ENCODE measurements at places on chromosomes 4 and X.

DNA sequence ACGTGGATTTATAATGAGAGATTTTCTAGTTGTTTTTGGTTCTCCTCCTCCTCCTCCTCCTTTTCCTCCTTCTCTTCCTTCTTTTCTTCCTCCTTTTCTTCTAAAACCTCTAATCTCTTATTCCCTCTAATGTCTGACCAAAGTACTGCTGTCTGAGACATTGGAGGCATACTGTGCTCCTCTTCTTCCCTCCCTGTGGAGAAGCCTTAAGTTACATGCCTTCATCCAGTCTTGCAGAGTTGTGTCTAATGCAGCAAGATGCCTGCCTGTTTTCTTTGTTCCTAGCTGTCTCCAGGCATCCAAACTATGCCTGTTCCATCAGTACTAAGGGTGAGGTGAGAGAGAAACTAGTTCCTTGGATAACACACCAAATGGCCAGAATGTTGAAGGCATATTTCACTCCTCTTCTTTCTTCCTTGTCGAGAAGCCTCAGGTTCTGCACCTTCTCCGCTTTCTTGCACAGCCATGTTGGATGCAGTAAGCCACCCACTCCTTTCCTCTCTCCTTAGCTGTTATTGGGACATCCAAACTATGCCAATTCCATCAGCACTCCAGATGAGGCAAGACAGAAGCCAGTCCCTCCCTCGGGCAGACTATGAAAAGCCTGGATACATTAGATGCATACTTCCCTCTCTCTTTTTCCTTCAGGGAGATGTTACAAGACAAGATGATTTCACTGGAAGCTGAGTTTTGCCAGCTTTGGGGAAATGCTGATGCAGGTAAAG is 285.7 kb upstream of the TRAM1L1 start:
- no peak for DNase-seq

DNA sequence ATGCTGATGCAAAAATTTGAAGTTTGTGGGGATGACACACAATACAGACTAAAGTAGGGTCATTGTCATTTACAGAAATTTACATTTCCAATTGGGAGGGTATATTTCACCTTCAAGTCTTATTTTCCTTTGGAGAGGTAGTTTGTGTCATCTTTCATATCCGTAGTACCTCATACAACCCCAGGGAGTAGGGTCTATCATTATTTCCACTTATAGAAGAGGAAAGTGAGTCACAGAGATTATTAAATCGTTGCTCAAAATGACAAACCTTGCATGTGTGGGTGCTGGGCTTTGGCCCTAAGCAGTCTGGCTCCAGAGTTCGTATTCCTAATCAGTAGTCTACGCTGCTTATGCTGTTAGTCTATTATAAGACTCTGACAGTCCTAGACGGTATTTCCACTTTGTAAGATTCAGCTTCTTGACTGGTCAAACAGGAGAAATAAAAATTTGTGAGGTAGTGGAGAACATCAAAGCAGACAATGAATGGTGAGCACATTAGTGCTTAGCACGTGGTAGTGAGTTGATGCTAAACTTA is 516.5 kb downstream of the PCDH7 start:
- no peak for DNase-seq

DNA sequence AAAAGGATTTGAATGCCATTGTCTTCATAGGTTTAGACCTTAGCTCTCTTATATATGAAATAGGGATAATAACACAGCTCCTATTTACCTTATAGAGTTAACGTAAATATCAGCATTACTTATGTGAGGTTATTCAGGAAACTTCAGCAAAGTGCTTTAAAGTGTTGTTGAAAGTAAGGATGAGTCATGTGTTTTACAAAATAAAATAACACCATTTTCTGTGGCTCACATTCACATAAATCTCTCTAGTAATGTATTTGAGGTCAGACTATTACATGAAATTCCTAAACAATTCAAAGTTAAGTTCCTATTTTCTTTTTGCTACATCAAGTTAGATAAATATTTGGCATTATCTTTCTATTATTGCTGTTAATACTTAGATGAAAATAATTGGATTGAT is 2.9 kb downstream of the GNRHR start:
- no peak for DNase-seq

- DNase-seq, result no peak
These were observed 77.4 kb downstream of the ANKRD17 start for GRCh38 chr4:73181231-73181630.

DNA sequence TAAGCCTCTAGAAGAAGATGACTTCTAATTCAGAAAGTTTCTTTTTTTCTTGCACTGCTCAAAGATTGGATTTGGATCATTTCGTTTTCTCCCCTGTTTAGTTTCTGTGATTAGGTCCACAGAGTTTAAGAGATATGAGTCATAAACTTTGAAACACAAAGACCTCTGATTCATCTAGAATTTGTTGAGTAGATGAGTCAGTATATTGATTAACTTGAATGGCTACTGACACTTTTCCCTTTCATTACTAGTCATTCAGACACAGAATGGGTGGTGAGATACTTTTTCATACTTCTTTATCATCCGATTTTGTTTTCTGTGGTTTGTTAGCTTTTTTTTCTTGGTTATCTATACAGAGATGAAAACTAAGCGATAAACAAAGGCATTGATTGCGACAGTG is 34.1 kb upstream of the AFF2 start:
- no peak for DNase-seq

GRCh38 chr4:128465523-128465922 is 177.9 kb upstream of the PGRMC2 start:
- no peak for DNase-seq

Measured in NCI-H187 (cell line).